Stimulated activated CD4-positive, alpha-beta T cell treated with anti-CD3 and anti-CD28 coated beads, TNF-alpha, amount 100 ng/mL, for 1 hour (primary cell): ENCODE measurements at places on chromosomes 11 and 22.

- no peak for DNase-seq
These were observed 22.0 kb upstream of the CAT start for GRCh38 chr11:34416766-34417165.

DNA sequence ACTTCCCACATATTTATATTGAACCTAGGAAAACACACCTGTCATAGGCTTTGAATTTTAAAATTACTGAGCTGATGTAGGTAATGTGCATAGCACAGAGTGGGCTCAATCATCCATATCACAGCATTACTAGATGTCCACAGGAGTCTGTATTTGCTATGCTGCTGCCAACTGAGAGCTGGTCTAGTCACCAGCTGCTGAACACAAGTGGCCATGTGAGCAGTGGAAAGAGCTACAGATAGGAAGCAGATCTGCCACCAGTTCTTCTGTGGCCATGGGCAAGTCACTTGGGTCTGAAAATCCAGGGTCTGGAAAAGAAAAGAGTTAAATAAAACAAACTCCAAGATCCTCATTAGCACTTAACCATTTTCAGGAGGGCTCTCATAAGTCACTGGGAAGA, 91.8 kb downstream of the APIP start:
- DNase-seq: no peak

DNA sequence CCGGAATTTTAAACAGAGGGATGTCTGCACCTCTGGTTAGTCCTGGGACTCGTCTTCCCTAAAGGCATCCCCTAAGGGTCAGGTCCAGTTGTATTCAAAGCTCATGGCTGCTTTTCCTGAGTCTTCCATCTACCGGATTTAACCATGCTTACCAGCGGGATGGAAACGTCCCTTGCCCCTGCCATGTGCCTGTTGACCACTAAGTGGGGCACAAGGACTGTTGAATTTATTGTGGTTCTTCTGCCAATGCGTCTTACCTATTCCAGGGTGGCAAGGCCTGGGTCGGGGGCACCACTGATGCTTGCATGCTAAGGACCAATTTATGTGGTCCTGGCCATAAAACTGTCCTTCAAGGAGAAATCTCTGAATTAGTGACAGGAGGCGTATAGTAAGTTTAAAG, 25.6 kb downstream of the ANKRD42 start:
- no peak for DNase-seq

- no peak for DNase-seq
These were observed 37.5 kb downstream of the ARFGAP3 start for GRCh38 chr22:42819412-42820044.

DNA sequence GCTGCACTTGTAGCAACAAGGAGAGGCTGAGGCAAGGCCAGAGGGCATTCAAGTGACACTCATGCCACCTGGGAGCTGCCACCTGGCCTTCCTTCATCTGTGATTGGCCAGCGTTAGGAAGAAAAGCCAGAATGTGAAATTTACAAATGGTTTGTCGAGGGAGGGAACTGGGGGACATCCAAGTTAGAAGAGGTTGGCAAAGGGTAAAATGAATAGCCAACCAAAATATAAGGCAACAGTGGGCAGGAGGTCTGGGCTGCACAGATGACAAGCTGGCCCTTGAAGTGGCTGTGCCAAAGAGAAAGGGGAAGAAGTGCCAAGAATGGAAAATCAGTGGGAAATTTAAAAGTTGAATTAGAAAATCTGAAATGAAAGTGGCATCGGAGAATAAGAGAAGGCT, 221.4 kb downstream of the C11orf91 start:
- DNase-seq: no peak

DNA sequence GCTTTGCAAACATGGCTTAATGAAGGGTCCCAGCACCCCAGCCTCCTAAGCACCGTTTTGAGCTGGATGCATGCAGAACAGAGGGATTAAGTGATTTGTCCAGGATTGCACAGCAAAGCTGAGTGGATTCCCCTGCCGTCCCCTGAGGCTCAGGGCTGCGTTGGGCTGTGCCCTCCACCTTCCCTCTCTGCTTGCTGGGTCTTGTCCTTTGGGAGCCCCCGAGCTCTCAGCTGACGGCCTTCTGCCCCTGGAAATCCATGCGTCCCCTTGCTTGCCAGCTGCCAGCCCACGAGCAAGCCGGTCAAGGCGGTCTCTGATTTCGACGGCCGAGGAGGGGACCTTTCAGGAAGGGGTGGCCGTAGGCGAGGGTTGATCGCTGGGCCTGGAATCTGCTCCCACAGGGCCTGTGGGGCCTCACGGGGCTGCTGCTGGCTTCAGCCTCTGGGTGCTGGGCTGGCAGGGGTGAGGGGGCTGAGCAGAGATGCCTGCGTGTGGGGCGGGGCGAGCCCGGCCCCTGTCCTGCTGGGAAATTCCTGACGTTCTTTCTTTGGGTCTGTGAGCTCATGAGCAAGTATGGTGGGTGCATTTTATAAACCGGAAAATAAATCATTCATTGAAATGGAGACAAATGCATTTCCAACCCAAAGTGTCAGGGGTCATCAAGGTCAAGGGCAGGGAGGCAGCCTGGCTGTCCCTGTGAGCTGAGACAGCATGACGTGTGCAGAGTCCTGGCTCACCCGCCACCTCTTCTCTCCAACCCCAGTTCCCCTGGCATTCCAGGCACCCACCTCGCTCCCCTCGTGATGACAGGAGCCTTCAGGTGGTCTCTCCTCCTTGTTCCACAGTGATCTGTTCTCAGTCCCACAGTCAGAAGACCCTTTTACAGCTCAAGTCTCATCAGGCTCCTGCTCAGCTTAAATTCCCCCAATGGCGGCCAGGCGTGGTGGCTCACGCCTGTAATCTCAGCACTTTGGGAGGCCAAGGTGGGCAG, 28.1 kb downstream of the FGF4 start:
- no peak for DNase-seq

GRCh38 chr11:27898166-27898565, 197.9 kb upstream of the BDNF start:
- DNase-seq: no peak

DNA sequence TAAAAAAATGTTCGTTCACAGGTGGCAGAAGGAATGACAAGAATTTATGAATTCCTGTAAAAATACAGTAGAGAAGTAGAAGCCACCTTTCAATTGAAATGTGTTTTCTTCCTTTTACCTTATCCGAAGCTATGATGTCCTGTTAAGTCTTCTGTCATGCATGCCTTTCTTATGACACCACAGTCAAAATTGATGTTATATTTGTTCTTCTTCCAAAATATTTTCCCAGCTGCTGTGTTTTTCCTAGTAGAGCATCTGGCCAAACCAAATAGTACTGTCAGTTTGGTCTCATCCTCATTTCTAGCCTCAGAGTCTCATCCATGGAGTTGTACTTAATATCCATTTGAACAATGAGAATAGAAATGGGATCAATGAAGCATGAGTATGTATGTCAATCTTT, 206.1 kb downstream of the PGR start:
- no peak for DNase-seq

- DNase-seq: no peak
These were observed 29.3 kb downstream of the ARHGEF12 start for GRCh38 chr11:120365512-120365911.

GRCh38 chr22:27719535-27720227, 81.9 kb downstream of the MN1 start:
- DNase-seq: no peak

- no peak for DNase-seq
These were observed 1.6 kb downstream of the KMT5B start for GRCh38 chr11:68211546-68211945.

DNA sequence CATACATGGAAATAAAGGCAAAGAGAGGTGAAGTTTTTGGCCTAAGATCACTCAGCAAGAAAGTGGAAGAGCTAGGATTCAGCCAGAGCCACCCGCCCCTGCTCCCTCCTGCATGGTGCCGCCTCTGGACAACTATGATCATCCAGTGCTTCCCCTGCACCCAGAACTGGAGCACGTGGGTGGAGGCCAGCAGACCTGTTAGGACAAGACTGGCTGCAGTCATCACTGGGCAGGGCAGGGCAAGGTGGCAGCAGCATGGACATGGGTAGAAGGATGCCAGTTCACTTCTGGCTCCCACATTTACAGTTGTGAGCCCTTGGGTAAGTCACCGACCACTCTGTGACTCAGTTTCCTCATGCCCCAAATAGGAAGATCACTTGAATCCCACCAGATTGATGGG, 131.0 kb downstream of the FBXO7 start:
- no peak for DNase-seq

DNA sequence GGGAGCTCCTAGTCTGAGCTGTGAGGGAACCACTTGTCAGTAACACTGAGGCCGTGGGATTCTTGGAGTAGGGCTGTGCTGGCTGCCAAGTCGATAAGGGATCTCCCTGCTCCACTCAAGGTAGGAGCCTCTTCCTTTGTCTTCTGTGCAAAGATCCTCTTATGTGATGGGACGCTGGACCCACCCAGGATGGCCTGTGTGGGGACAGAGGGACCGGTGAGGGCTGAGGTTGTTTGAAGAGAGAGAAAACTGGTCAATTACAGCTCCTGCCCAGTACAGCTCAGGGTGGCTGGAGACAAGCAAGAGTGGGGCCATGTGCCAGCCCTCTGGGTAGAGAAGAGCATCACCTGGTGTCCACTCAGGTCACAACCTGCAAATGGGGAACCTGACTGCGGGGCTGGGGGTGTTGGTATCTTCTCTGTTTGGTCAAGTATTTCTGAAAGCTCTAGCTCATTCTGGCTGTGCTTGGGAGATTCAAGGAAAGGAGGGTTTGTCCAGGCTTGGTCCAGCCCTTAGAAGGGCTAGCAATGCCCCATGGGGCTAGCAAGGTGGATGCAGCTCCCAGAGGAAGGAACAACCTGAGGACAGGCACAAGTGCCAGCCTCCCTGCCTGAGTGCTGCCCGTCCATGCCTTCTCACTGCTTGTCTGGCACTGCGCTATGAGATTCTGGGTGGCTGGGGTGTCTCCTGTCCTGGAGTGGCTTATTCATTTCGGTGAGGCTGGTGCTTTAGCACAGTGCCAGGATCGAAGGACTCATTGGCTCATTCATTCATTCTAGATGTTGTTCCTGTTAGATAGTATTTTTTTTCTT, 27.6 kb upstream of the BAIAP2L2 start:
- no peak for DNase-seq

- DNase-seq: no peak
These were observed 27.7 kb upstream of the WNT11 start for GRCh38 chr11:76234021-76234415.

DNA sequence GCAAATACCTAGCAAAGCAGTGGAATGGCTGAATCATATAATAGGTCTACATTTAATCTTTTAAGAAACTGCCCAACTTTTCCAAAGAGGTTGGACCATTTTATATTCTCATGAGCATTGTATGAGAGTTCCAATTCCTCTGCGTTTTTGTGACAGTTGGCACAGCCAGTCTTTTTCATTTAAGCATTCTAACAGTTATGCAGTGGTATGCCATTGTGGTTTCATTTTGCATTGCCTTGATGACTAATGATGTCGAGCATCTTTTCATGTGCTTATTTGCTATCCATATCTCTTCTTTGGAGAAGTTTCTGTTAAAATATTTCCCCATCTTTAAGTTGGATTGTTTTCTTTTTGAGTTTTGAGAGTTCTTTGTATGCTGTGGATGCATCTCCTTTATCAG, 38.7 kb downstream of the EIF3F start:
- DNase-seq: no peak

GRCh38 chr11:28017816-28018215, 90.1 kb downstream of the KIF18A start:
- no peak for DNase-seq

DNA sequence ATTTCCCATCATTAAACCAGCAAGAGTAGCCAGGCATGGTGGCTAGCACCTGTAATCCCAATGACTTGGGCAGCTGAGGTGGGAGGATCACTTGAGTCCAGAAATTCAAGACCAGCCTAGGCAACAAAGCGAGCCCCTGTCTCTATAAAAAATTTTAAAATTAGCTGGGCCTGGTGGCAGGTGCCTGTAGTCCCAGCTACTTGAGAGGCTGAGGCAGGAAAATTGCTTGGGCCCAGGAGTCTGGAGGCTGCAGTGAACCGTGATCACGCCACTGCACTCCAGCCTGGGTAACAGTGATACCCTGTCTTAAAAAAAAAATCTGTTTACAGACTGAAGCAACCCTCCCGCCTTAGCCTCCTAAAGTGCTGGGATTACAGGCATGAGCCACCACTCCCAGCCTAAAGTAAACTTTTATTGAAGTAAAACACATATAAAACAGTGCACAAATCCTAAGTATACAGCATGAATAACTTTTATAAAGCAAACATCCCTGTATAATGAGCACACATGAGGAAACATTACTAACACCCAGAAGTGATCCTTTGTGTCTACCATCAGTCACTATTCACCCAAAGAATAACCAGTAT, 12.6 kb downstream of the UCP3 start:
- DNase-seq: no peak

DNA sequence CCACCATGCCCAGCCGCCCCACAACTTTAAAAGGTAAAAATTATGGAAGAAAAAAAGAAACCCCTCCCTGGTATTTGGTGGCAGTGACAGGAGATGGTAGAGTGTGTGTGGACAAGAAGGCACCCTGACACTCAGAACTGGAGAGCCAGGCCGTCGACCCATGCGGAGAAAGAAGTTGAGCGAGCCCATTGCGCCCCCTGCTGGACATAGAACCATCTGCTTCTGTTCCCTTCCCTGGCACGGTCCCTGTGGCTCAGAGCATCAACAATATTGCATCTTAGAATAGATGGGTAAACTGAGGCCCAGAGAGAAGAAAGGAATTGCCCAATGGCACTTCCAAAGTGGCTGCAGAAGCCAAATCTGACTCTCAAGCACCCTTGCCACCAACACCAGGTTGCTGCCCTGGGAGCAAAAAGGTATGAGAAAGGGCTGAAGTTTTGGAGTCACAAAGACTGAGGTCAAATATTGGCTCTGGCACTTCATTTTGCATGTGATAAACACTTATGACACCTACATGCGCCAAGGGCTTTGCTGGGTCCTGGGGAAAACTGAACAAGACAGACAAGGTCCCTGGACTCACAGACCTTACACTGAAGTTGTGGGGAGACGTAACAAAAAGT, 8.6 kb downstream of the MRPL11 start:
- peak; percentile 71 for DNase-seq

- DNase-seq: no peak
These were observed 11.4 kb downstream of the OR10D3 start for GRCh38 chr11:124194293-124195188.

- no peak for DNase-seq
These were observed 2.5 kb downstream of the PCSK7 start for GRCh38 chr11:117229411-117229810.

- DNase-seq: no peak
These were observed 54.3 kb upstream of the NAV2 start for GRCh38 chr11:19658344-19658743.

GRCh38 chr11:126595560-126595959, 240.1 kb downstream of the ST3GAL4 start:
- no peak for DNase-seq

GRCh38 chr11:71293961-71294782, 41.8 kb upstream of the SHANK2 start:
- no peak for DNase-seq

DNA sequence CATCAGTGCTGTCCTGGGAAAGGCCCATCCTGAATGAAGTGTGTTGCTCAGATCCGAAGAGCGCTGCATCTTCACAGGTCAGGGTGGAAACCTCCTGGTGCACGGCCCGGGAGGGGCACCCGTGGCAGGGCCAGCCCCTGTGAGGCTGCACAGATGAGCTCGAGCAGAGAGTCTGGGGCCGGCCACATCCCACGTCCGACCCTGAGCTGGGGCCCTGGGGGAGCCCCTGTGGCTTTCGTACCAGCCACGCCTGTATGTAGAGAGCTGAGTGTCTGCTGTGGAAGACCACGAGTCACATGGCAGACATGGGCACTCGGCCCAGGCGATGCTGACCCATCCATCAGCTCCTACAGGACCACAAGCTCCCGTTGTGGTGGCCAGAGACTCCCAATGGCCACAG, 24.9 kb upstream of the SEPTIN5 start:
- no peak for DNase-seq
